ENCODE measurements at places on chromosomes 13 and 19. TPM values are rescaled to one million over a fixed set of nuclear protein-coding genes. Genes with fewer than 3 reads are reported as not detected.

GRCh38 chr19:33685541-33685940 lies 63.8 kb downstream of the CHST8 start:
- no peak overlapping the region for H3K27ac ChIP-seq
- H3K27me3 ChIP-seq, result peaks cover 4% of the 10 kb centered on the region

DNA sequence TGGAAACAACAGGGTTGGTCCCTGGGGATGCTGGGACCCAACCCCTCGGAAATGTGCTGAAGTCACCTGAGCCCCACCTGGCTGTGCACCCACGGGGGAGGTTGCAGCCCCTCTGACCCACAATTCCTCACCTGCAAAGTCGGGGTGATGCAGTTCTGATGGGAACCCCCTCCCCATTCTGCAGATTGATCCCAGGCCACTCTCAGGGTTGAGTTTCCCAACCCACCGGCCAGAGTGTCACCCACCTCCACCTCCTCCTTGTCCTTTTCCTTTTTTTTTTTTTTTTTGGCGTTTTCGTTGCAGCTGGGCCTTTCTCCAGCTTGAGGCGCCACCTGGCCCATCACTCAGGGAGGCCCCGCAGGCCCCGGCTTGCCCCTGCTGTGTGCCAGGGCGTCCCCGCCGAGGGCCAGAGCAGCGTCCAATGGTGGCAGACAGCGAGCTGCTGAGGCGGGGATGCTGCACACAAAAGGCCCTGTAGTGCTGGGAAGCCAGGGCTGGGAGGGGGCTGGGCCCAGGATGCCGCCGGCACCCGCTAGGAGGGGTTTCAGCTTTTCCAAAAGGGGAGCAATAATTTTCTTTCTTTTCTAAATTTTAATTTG lies 4.6 kb downstream of the PIK3R2 start:
- H3K27ac ChIP-seq, result peak overlapping the region; percentile 70
- H3K27me3 ChIP-seq, result no peaks in the 10 kb centered on the region
- DNase-seq, result peak; percentile 72
- no peak overlapping the region for H3K4me3 ChIP-seq
- no peaks in the 10 kb centered on the region for H3K36me3 ChIP-seq
- peaks cover 21% of the 10 kb centered on the region for H3K4me1 ChIP-seq

- H3K27ac ChIP-seq, result no peak overlapping the region
- H3K36me3 ChIP-seq, result no peaks in the 10 kb centered on the region
- DNase-seq, result no peak
- no peaks in the 10 kb centered on the region for H3K4me1 ChIP-seq
- no peak overlapping the region for H3K4me3 ChIP-seq
Observed at GRCh38 chr13:55091172-55091571, 2049.5 kb upstream of the PRR20A start.

DNA sequence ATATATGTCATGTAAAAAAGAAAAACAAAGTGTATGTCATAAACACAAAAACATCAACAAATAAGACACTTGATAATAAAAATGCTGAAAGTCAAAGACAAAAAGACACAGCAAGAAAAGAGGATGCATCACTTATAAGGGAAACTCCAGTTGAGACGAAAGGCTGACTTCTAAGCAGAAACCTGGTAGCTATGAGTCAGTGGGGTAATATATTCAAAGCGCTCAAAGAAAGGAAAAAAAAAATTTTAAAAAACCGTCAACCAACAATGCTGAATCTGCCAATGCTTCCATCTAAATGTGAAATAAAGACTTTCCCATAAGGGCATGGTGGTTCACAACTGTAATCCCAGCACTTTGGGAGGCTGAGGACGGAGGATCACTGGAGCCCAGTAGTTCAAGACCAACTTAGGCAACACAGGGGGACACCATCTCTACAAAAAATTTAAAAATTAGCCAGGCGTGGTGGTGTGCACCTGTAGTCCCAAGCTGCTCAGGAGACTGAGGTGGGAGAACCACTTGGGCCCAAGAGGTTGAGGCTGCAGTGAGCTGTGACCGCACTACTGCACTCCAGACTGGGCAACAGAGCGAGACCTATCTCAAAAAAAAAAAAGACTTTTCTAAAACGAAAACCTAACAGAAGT lies 24.0 kb downstream of the USP12 start:
- no peak for DNase-seq
- no peaks in the 10 kb centered on the region for H3K36me3 ChIP-seq
- H3K4me3 ChIP-seq, result no peak overlapping the region

DNA sequence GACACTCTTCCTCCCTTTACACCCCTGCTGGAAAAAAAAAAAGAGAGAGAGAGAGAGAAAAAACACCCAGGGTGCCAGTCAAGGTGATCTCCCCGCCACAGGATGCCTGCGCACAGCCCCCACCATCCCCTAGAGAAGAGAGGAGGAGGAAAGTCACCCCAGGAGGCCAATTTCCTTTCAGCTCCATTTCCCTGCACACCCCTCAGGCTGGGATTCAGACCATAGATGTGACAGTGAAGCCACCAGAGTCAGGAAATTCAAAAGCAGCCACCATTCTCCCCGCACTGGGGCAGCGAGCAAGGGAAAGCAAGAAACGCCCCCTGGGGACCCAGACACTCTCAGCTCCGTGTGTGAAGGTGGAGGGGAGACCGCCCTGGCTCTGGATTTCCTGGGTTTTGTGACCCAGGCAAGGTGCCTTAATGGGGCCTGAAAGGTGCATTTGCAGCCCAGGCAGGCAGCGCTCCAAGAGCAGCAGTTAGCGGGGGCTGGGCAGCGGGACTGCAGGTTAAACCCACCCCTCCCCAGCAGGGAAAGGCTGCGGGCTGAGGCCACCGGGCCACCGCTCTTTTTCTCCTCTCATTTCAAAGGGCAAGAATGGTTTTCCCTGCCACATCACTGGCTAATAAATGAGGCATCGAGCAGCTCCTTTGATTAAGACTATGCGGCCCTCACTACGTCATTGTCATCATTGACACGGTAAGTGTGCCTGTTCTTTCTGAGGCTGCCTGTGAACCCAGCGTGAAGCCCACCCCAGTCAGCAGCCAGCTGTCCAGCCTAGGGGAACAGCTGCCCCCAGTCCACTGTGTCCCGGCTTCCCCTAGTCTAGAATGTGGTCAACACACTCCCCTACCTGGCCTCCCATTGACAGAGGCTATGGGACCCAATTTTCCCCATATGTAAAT lies 83.8 kb upstream of the TM9SF2 start:
- H3K4me3 ChIP-seq, result no peak overlapping the region
- no peaks in the 10 kb centered on the region for H3K36me3 ChIP-seq
- no peaks in the 10 kb centered on the region for H3K27me3 ChIP-seq
- no peak for DNase-seq
- H3K27ac ChIP-seq, result no peak overlapping the region

- H3K27ac ChIP-seq, result no peak overlapping the region
- H3K27me3 ChIP-seq, result no peaks in the 10 kb centered on the region
- DNase-seq, result no peak
- H3K4me1 ChIP-seq, result no peaks in the 10 kb centered on the region
- no peak overlapping the region for H3K4me3 ChIP-seq
Observed at GRCh38 chr13:59743195-59743594, 420.5 kb downstream of the DIAPH3 start.

DNA sequence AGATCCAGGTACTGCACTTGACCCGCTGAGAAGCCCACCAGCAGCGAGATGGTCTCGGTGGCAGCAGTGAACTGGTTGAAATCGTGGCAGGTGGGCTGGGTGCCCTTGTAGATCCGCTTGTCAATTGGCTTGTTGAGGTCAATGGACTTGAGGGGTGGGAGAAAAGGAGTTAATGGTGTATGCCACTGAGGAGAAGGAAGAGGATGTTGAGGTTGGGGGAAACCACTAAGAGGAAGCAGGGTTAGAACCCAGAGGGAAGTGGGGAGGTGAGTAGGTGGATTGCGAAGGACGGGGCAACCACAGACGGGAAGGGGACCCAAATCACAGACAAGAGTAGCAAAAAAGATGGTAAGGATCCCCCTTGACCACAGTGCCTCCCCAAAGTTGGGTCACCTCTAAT lies 1.7 kb downstream of the DMWD start:
- no peak for DNase-seq
- no peaks in the 10 kb centered on the region for H3K36me3 ChIP-seq
- H3K27ac ChIP-seq, result no peak overlapping the region
- H3K4me1 ChIP-seq, result peaks cover 2% of the 10 kb centered on the region
- no peaks in the 10 kb centered on the region for H3K27me3 ChIP-seq

DNA sequence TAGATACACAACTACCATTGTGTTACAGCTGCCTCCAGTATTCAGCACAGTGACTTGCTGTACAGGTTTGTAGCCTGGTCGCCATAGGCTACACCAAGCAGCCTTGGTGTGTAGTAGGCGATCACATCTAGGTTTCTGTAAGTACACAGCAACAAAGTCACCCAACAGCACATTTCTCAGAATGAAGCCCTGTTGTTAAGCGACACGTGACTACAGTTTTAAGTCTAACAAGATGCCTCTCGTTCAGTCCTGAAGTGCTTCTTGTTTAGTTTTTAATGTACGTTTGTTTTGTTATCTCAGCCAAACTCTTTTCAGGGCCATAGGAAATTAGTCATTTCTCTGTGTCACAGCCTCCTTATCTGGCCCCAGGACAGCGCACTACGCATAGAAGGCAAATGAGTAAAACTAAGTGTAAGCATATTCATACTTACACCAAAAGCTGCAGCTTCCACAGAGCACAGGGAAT lies 50.0 kb upstream of the GPR183 start:
- H3K27ac ChIP-seq, result peak overlapping the region; percentile 30
- H3K4me1 ChIP-seq, result no peaks in the 10 kb centered on the region
- DNase-seq, result no peak
- no peak overlapping the region for H3K4me3 ChIP-seq
- H3K36me3 ChIP-seq, result no peaks in the 10 kb centered on the region
- no peaks in the 10 kb centered on the region for H3K27me3 ChIP-seq

GRCh38 chr13:33480561-33480960 lies 195.0 kb upstream of the STARD13 start:
- H3K4me1 ChIP-seq, result no peaks in the 10 kb centered on the region
- H3K4me3 ChIP-seq, result no peak overlapping the region
- H3K27ac ChIP-seq, result no peak overlapping the region
- H3K27me3 ChIP-seq, result no peaks in the 10 kb centered on the region

DNA sequence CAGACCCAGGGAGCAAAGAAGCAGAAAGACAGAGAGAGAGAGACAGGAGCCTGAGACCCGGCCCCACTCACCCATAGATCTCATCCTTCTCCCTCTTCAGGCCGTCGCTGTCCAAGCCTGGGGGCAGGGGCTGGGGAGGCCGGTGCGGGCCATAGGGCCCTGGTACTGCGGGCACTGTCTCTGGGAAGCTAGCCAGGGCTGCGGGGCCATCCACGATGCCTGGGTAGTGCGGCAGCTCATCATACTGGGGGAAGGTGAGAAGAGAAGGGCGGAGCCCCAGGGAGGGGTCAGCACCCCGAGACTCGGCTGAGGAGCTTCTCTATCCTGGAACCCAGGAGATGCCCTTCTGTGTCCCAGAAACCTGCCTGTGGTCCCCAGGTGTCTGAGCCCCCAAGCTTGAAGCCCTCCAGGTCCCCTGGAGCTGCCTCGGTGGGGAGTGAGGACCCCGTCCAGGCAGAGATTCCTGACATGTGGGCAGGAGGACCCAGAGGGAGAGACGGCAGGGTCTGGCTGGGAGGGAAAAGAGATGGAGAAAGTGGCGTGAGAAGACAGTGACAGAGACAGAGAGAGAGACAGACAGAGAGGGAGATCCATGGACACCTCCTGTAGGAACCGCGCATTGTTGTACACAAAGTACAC lies 2.1 kb downstream of the MEIS3 start:
- H3K27me3 ChIP-seq, result peaks cover 18% of the 10 kb centered on the region
- DNase-seq, result no peak
- no peaks in the 10 kb centered on the region for H3K4me1 ChIP-seq
- H3K36me3 ChIP-seq, result no peaks in the 10 kb centered on the region

DNA sequence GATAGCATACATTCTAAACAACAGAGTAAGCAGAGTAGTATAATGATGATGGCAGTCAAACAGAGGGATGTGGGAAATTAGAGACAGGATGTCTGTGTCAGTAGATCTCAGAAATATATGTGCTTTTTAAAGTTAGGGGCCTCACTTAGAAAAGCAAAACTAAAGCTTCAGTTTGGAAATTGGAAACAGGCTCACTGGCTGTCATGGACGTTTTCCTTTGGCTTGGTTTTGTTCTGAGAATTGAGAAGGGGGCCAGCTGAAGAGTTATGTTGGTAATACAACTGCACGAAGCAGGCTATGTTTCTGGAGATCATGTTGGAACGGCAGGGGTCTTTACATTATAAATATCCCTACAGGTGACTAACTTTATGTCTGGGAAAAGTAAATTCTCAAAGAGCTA lies 261.3 kb downstream of the LMO7 start:
- no peak overlapping the region for H3K27ac ChIP-seq
- no peak for DNase-seq
- H3K4me1 ChIP-seq, result no peaks in the 10 kb centered on the region
- no peaks in the 10 kb centered on the region for H3K27me3 ChIP-seq
- no peak overlapping the region for H3K4me3 ChIP-seq

- no peak for DNase-seq
- H3K4me3 ChIP-seq, result no peak overlapping the region
- no peaks in the 10 kb centered on the region for H3K36me3 ChIP-seq
- no peak overlapping the region for H3K27ac ChIP-seq
- no peaks in the 10 kb centered on the region for H3K27me3 ChIP-seq
Observed at GRCh38 chr19:19597809-19598306, 20.6 kb downstream of the PBX4 start.

DNA sequence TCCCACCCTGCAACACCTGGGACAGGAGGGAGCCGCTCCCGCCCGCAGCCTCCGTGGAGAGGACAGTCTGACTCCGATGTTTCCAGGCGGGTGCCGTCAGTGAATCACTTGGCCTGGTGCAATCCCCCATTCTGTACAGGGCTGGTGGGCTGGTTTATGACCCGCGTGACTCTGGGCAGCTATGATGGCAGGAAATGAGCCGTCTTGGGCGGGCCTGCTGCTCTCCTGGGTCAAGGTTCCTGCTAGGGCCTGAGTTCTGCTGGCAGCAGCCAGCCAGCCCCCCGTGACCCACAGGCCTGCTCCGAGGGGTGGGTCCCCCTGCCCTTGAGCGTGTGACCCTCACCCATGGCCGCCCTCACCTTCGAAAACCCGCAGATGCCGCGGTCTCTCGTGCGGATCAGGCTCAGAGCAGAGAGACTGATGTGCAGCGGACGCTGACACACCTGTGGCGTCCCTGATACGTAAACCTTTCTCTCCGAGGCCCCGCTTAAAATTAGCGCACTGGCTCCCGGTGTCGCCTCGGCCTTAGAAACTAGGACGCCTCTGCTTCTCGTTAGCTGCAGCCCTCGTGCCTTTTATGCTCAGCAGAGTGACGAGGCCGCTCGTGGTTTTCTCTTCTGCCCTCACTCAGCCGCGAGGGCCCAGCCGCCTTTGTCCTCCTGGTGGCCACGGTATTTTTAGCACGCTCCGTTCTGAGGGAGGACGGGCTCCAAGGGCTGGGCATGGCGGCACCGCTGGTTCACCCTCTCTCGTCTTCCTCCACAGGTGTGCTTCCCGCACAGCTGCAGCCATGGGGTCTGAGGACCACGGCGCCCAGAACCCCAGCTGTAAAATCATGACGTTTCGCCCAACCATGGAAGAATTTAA lies 63.4 kb downstream of the KDM4B start:
- no peaks in the 10 kb centered on the region for H3K27me3 ChIP-seq
- DNase-seq, result no peak
- peaks cover 28% of the 10 kb centered on the region for H3K4me1 ChIP-seq
- H3K36me3 ChIP-seq, result no peaks in the 10 kb centered on the region
- no peak overlapping the region for H3K27ac ChIP-seq

GRCh38 chr13:27295096-27295495 lies 24.5 kb downstream of the RASL11A start:
- no peak overlapping the region for H3K4me3 ChIP-seq
- H3K27me3 ChIP-seq, result no peaks in the 10 kb centered on the region

- no peaks in the 10 kb centered on the region for H3K4me1 ChIP-seq
- H3K27me3 ChIP-seq, result no peaks in the 10 kb centered on the region
- peak; percentile 37 for DNase-seq
- no peaks in the 10 kb centered on the region for H3K36me3 ChIP-seq
- no peak overlapping the region for H3K27ac ChIP-seq
Observed at GRCh38 chr19:48415395-48415794, 21.9 kb downstream of the GRIN2D start.

The MIPEP gene
- total RNA-seq, result 27.1 TPM

The LIM2 gene
- total RNA-seq, result not detected

The ZNF324B gene
- total RNA-seq, result 16.4 TPM

The MAB21L1 gene
- total RNA-seq, result 0.51 TPM

Measured in prostate gland (tissue), 2 donors.